B cell (primary cell): ENCODE measurements at places on chromosomes 11 and 22. TPM values are rescaled to one million over a fixed set of nuclear protein-coding genes. Genes with fewer than 3 reads are reported as not detected.

The CPT1B gene
- total RNA-seq, result 55.0 and 59.8 TPM in 2 replicates

GRCh38 chr11:65426839-65427690, 4.5 kb downstream of the NEAT1 start:
- DNase-seq, result peak; percentile 44
- peaks cover 85% of the 10 kb centered on the region for H3K4me1 ChIP-seq
- H3K27me3 ChIP-seq, result no peaks in the 10 kb centered on the region
- H3K36me3 ChIP-seq, result peaks cover 12% of the 10 kb centered on the region
- H3K4me3 ChIP-seq, result peak overlapping the region; percentile 14

- no peaks in the 10 kb centered on the region for H3K27me3 ChIP-seq
- no peaks in the 10 kb centered on the region for H3K4me1 ChIP-seq
- no peak overlapping the region for H3K27ac ChIP-seq
- H3K36me3 ChIP-seq, result no peaks in the 10 kb centered on the region
Observed at GRCh38 chr11:123976770-123977560, 616 bp downstream of the OR10S1 start.

DNA sequence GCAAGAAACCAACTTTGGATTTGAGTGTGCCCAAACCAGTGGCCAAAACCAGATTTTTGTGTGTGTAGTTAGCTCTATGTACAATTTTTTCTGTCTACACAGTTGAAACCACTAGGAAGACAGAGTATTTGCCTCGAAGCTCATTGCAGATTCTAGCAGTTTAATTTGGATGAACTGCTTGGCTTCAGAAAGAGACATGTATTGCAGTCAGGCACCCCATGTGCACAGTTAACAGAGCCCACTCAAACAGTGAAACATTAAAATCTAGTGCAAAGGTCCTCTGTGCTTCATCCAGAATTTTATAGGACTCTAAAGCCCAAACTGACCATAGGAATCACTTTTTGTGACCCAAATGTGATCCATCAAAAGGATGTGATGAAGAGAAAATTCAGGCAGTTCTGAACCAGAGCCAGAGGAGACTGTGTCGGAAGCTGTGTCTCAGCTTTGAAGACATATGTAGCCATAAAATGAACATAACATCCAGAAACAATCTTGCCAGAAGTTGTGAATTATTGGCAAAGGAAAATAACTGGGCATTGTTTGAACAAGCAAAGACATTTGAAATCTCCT, 82.7 kb downstream of the PANX1 start:
- H3K27me3 ChIP-seq, result no peaks in the 10 kb centered on the region
- H3K27ac ChIP-seq, result no peak overlapping the region
- no peaks in the 10 kb centered on the region for H3K36me3 ChIP-seq

The ASPHD2 gene
- total RNA-seq, result 7.3 and 8.0 TPM in 2 replicates

DNA sequence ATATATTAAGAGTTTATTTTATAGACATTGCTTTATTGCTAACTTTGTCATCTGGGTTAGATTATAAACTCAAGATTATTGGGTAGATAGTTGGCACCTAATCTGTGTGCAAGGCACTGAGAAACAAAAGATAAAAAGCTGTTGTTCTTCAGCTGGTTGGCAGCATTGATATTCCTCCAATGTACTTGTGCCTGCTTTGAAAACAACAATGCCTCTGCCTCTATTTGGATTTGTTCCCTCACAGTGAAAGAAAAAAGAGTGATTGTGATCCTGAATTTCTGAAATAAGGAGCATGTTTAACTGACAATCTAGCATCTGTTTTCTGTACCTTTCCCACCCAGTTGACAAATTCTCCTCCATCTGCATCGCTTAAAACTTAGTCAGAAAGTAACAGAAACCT, 98.3 kb downstream of the TYR start:
- H3K36me3 ChIP-seq, result no peaks in the 10 kb centered on the region
- H3K4me1 ChIP-seq, result no peaks in the 10 kb centered on the region
- DNase-seq, result no peak

- H3K4me1 ChIP-seq, result no peaks in the 10 kb centered on the region
- H3K27ac ChIP-seq, result no peak overlapping the region
- no peaks in the 10 kb centered on the region for H3K36me3 ChIP-seq
- no peak overlapping the region for H3K4me3 ChIP-seq
Observed at GRCh38 chr11:132977241-132977640, 555.1 kb downstream of the OPCML start.

DNA sequence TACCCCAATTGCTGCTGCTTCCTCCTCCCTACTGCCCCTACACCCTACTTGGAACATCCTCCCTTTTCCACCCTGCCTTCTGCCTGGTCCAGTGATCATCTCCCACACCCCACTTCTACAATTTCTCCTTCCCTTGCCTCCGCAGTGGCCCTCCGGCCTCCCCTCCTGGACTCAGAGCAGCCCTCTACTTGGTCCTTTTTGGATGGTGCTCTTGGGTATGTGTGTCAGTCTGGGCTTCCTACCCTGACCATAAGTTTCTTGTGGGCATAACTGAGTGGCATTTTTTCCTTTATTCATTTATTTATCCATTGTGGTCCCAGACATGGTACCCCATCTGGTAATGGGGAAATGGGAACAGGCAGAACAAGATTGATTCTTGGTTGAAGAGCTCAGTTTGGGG, 111.4 kb upstream of the NAV2 start:
- peaks cover 3% of the 10 kb centered on the region for H3K27me3 ChIP-seq
- no peak for DNase-seq
- no peaks in the 10 kb centered on the region for H3K4me1 ChIP-seq

The TRPC6 gene
- total RNA-seq, result not detected in 2 replicates

The CTSC gene
- total RNA-seq, result 18.8 and 20.3 TPM in 2 replicates

DNA sequence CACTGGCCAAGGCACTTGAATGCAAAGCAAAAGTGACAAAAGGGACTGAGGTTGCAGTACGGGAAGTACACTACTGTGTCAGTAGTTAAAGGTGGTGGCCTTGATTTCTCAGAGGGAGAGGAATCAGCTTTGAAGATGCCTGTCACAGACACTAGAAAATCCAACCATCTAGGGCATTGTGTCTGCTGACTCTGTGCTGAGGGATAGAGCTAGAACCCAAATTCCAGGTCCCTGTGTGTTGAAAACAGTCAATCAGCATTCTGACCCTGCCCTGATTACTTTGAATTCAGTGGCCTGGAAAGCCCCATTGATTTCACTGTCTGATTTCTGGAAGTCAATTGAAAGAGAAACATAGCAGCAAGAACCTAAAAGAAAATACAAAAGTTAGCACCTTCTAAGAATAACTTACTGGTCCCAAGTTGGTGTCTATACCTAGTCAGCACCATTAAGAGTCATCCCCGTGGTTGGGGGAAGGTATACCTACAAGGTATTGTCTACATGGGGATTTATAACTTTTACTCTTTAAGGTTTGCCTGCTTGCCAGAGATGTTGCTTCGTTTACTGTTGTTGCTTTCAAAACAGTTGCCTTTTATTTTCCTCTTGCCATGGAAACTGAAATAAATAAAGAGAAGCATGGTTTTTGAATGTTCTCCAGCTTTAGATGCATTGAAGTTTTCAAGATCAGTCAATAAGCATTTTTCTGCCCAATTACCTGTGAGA, 97.3 kb downstream of the PDHX start:
- H3K4me1 ChIP-seq, result peaks cover 26% of the 10 kb centered on the region
- no peaks in the 10 kb centered on the region for H3K27me3 ChIP-seq
- peak; percentile 70 for DNase-seq
- peak overlapping the region; percentile 88 for H3K27ac ChIP-seq
- no peaks in the 10 kb centered on the region for H3K36me3 ChIP-seq

The NTM gene
- not detected in 2 replicates for total RNA-seq

- no peak overlapping the region for H3K27ac ChIP-seq
- peaks cover 4% of the 10 kb centered on the region for H3K4me1 ChIP-seq
- no peaks in the 10 kb centered on the region for H3K36me3 ChIP-seq
- H3K4me3 ChIP-seq, result no peak overlapping the region
- DNase-seq, result no peak
Observed at GRCh38 chr11:117691516-117691915, 105.5 kb downstream of the DSCAML1 start.

DNA sequence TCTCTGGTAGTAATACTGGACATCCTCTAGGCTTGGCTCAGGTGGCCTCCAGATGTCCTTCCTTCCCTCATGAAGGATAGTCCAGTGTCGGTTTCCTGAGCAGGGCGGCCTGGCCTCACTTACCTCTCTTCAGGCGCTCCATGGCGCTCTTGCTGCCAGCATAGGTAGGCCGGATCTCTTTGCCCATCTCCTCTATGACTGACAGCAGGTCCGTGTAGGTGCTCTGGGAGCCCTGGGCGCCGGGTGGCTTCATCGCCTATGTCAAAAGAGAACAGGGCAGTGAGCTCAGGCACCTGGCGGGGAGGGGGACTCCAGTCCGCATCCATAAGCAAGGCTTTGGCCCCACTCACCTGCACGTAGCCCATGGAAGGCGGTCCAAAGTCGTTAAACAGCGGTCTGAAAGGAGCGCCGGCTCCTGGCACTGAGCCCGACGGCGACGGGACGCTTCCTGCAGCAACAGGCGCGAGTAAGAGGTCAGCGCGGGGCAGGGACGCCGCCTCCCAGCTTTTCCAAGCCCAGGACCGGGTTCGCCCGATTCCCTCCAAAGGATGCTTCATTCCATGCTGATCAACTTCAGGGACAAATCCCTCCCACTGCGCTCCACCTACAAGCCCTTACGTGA, 609 bp downstream of the CDK2AP2 start:
- no peak for DNase-seq
- H3K27ac ChIP-seq, result peak overlapping the region; percentile 84
- no peaks in the 10 kb centered on the region for H3K36me3 ChIP-seq
- peaks cover 16% of the 10 kb centered on the region for H3K27me3 ChIP-seq
- H3K4me1 ChIP-seq, result peaks cover 50% of the 10 kb centered on the region
- peak overlapping the region; percentile 58 for H3K4me3 ChIP-seq

The HSD17B12 gene
- 34.6 and 41.1 TPM in 2 replicates for total RNA-seq

The DMC1 gene
- 0.22 and 0.64 TPM in 2 replicates for total RNA-seq

DNA sequence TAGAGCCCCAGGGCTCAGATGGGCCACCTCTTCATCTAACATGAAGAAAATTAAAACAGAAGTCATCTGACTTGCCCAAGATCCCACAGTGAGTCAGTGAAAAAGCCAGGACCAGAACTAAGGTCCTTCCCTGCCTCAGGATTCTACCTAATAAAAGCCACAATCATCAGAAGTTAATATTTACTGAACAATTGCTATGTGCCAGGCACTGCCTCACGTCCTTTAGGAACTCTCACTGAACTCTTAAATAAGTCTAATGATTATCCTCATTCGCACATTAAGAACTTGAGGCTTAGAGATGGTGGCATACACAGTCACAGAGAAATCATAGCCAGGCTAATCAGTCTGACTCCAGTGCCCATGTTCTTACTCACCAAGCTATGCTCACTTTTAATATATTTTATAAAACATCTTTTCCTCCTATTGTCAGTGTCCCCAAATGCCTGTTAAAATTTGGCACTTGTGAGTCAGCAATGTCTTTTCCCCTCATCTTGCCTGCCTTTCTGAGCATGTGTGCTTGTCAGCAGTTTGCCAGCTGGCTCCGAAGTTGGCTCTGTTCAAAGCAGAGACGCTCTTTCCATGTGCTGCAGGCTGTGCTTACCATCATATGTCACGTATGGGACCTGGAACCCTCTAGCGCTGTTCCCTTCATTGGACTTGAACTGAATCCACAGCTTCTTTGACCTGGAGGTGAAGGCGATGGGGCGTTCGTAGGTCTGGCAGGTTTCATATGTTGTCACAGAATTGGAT, 21.5 kb upstream of the NRIP3 start:
- no peak overlapping the region for H3K27ac ChIP-seq
- H3K27me3 ChIP-seq, result no peaks in the 10 kb centered on the region
- H3K36me3 ChIP-seq, result no peaks in the 10 kb centered on the region
- H3K4me3 ChIP-seq, result no peak overlapping the region

DNA sequence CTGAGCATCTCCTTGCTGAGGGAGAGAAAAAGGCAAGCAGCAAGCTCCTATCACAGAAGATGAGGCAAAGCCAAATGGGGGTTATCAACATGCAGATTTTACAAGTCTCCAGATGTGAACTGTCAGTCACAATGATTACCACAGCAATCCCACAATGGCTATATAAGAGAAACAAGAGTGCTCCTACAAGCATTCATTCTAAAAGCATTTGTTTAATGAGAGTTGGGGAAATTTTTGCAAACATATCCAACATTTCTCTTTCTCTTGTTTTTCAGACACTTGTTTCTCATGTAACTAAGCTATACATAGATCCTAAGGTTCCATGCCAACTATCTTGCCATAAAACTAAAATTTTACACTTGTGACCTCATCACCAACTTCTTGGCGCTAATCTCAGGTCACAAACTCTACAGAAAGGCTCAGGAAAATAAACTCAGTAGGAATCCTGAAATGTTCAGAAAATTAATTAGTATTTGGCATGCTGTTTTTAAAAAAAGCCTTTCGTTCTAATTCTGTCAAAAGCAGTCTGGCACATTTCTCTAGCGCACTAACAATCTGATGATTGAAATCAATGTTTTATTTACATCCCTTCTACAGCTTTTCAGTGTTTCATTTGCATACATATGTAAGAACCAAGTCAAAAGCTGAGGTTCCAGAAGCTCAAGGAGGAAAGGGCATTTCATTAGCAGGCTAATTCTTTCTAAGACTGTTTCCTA, 199.5 kb downstream of the TTC28 start:
- no peaks in the 10 kb centered on the region for H3K36me3 ChIP-seq
- no peak overlapping the region for H3K27ac ChIP-seq
- H3K4me1 ChIP-seq, result no peaks in the 10 kb centered on the region
- H3K27me3 ChIP-seq, result no peaks in the 10 kb centered on the region

The KRTAP5-1 gene
- total RNA-seq, result not detected in 2 replicates

DNA sequence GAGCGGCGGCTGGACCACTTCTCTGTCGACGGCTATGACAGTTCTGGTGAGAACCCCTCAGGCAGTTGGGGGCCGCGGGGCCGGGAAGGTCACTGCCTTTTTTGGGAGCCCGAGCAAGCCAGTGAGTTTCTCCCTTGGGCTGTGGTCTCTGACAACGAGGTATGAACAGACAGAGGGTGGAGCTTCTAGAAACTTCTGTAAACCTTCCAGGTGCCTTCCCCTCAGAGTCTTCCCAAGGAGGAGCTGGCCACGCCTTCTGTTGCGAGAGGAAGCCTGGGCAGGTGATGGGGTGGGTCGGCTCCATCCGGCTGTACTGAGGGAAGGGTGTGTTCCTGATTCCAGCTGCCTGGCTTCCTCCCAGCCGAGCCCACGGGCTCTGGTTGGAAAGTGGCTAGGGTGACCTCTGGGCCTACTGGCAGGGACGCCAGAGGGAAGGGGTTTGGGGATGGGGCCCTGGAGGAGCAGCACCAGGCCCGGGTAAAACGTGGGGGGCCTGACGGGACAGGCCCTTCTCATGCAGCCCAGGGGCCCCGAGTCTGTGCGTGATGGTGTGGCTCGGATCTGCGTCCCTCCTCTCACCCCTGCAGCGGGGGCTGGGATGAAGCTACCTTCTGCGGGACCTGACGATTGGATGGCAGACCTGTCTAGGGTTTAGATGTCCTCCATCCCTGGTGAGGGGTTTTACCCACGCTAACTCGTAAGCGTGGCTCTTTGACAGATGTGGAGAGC, 110.8 kb downstream of the KCNQ1OT1 start:
- DNase-seq, result no peak
- no peaks in the 10 kb centered on the region for H3K27me3 ChIP-seq
- H3K27ac ChIP-seq, result no peak overlapping the region
- no peaks in the 10 kb centered on the region for H3K4me1 ChIP-seq
- peaks cover 23% of the 10 kb centered on the region for H3K36me3 ChIP-seq

DNA sequence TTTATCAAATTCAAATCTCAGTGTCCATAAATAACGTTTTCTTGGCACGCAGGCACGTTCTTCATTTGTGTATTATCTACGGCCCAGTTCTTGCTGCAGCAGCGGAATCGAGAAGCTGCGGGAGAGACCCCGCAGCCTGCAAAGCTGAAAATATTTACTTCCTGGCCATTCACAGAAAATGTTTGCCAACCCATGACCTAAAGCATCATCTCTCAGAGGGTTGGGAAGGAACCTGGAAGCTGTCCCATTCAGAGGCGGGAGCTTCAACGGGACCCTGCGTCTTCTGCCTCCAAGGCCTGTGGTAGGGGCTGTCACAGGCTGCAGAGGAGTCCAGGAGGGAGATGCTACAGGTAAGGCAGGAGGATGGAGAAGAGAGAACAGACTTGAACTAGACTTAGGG, 319.2 kb downstream of the MN1 start:
- no peak overlapping the region for H3K27ac ChIP-seq
- no peaks in the 10 kb centered on the region for H3K4me1 ChIP-seq
- no peak for DNase-seq
- no peaks in the 10 kb centered on the region for H3K27me3 ChIP-seq
- H3K4me3 ChIP-seq, result no peak overlapping the region
- H3K36me3 ChIP-seq, result no peaks in the 10 kb centered on the region
